ENCODE measurements at places on chromosomes 6 and 20. TPM values are rescaled to one million over a fixed set of nuclear protein-coding genes. Genes with fewer than 3 reads are reported as not detected.

- no peak overlapping the region for H3K4me3 ChIP-seq
- H3K27ac ChIP-seq, result no peak overlapping the region
- no peaks in the 10 kb centered on the region for H3K4me1 ChIP-seq
These were observed 62.0 kb upstream of the PHACTR2 start for GRCh38 chr6:143615785-143616184.

The CFAP206 gene
- 1.6 TPM for total RNA-seq

The MEI4 gene
- not detected for total RNA-seq

DNA sequence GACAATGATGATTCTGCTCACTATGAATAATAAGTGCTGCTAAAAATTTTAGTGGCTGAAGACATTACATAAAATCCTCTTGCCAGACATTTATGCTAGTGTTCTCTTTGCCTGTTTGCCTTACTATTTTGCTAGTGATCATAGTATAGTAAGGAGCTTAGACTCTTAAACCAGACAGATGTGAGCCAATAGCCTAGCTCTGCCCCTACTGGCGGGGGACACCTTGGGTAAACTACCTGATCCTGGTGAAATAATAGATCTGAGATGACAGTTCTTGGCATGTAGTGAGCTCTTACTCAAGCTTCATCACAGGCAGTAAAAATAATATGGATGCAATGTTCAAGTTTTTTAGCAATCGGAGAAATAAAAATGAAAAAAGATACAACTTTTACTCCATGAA lies 18.8 kb downstream of the ENPP3 start:
- no peaks in the 10 kb centered on the region for H3K27me3 ChIP-seq
- no peak for DNase-seq
- no peak overlapping the region for H3K27ac ChIP-seq
- H3K4me1 ChIP-seq, result no peaks in the 10 kb centered on the region

DNA sequence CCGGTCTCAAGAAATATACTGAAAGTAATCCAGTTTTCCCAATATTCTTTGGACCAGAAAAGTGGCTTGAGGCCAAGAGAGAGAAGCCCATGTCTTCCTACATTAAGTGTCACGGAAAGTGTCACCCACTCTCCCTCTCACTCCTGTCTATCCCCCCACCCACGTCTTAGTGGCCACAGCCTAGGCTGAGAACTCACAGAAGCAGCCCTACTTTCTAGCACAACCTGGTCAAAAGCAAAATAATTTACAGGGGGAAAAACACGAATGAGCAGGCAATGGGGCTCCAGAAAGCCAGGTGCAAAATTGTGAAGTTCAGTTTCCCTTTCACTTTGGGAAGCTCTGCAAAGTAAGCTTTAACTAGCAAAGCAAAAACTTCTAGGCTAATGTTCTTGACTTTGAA lies 118.0 kb downstream of the OPRM1 start:
- no peaks in the 10 kb centered on the region for H3K27me3 ChIP-seq
- H3K4me1 ChIP-seq, result no peaks in the 10 kb centered on the region
- H3K27ac ChIP-seq, result no peak overlapping the region
- DNase-seq, result no peak

DNA sequence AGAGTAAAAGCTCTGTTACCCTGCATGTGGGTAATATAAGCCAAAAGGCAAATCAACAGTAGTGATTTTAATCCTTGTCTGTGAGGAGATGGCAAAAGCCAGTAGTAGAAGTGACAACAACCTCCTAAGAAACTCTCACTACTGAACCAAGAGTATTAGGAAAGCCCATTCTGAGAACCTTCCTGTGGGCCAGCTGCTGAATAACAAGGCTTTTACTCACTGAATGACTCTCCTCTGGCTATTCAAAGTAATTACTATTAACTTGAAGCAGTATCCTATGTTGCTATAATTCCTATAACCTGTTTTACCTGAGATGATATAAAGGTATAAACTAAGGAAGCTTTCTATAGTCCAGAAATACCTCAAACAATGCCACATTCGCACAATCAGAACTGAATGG lies 55.1 kb downstream of the CHD6 start:
- H3K4me1 ChIP-seq, result peaks cover 25% of the 10 kb centered on the region
- DNase-seq, result no peak
- no peaks in the 10 kb centered on the region for H3K36me3 ChIP-seq
- no peak overlapping the region for H3K27ac ChIP-seq

GRCh38 chr6:12174878-12175277 lies 115.3 kb upstream of the EDN1 start:
- no peaks in the 10 kb centered on the region for H3K27me3 ChIP-seq
- no peaks in the 10 kb centered on the region for H3K36me3 ChIP-seq
- no peak for DNase-seq

GRCh38 chr6:73252703-73253102 lies 10.3 kb downstream of the KHDC1 start:
- H3K27me3 ChIP-seq, result no peaks in the 10 kb centered on the region
- no peak for DNase-seq
- no peaks in the 10 kb centered on the region for H3K4me1 ChIP-seq
- H3K36me3 ChIP-seq, result no peaks in the 10 kb centered on the region
- H3K27ac ChIP-seq, result no peak overlapping the region

GRCh38 chr20:39627765-39628164 lies 665.6 kb downstream of the DHX35 start:
- H3K27me3 ChIP-seq, result no peaks in the 10 kb centered on the region
- DNase-seq, result no peak
- H3K4me3 ChIP-seq, result no peak overlapping the region
- no peak overlapping the region for H3K27ac ChIP-seq
- H3K36me3 ChIP-seq, result no peaks in the 10 kb centered on the region
- H3K4me1 ChIP-seq, result no peaks in the 10 kb centered on the region

- no peaks in the 10 kb centered on the region for H3K27me3 ChIP-seq
- no peak overlapping the region for H3K4me3 ChIP-seq
- DNase-seq, result no peak
These were observed 170.5 kb upstream of the TSHZ2 start for GRCh38 chr20:52801628-52802006.

DNA sequence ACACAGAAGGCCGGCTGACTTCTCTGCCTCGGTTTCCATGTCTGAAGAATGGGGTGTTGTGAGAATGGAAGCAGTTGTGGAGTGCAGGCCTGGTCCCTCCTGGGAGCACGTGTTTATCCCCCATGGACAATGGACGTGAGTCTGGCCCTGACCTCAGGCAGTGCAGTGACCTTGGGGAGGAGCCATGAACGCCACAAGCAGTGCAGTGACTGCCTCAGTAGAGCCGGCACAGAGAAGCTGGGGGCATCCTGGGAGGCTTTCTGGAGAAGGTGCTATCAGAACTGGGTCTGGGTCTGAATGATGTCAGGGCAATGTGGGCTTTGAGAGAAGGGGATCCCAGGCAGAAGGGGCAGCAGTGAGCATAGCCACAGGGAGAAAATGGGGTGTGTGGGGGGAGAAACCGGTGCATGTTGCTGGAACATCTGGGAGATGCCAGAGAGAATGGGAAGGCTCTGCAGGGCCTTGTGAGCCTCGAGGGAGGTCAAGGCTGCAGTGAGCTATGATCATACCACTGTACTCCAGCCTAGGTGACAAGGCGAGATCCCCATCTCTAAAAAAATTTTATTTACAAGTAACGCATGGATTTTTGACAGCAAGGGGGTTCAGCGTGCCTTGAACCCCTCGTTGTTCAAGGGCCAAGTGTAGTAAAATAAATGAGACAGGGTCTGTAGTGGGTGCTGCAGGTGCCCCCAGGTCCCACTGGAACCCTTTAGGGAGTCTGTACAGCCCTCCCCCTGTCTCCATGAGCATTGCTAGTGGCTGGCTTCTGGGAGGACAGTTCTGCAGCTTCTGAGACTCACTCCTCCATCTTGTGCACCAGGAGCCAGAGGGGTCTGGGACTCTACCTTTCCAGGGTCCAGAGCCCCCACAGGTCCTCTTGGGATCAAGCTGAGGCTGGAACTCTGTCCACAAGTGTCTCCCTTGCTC lies 27.0 kb upstream of the ZBP1 start:
- H3K27ac ChIP-seq, result no peak overlapping the region
- no peak for DNase-seq
- no peak overlapping the region for H3K4me3 ChIP-seq
- H3K4me1 ChIP-seq, result no peaks in the 10 kb centered on the region
- H3K36me3 ChIP-seq, result no peaks in the 10 kb centered on the region

DNA sequence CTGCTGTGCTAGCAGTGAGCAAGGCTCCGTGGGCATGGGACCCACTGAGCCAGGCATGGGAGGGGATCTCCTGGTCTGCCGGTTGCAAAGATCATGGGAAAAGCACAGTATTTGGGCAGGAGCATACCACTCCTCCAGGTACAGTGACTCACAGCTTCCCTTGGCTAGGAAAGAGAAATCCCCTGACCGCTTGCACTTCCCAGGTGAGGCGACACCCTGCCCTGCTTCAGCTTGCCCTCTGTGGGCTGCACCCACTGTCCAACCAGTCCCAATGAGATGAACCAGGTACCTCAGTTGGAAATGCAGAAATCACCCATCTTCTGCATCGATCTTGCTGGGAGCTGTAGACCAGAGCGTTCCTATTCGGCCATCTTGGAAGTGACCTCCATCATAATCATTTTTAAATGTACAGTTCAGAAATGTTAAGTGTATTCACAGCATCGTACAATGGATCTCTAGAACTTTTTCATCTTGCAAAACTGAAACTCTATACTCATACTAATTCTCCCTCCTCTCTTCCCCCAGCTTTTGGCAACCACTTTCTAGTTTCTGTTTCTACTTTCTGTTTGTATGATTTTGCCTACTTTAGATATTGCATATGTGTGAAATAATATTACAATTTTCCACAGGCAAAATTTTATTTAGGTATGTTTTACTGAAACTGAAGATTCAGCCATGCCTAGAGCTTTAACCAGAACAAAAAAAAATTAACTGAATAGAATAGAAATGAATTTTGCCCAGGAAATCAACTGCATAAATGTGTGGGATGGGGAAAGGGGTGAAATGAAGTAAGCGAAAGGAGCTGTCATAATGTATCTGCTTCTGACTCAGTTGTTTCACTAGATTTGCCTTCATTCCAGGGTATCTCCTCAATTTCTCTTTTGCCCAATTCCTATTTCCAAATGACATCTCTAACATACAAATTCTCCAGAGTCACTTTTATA lies 100.0 kb downstream of the RWDD2A start:
- H3K27me3 ChIP-seq, result no peaks in the 10 kb centered on the region
- H3K4me3 ChIP-seq, result no peak overlapping the region
- H3K36me3 ChIP-seq, result no peaks in the 10 kb centered on the region
- H3K4me1 ChIP-seq, result no peaks in the 10 kb centered on the region

All from gastrocnemius medialis (tissue), 4 donors.